Keratinocyte (primary cell): ENCODE measurements at places on chromosomes 7 and 10.

GRCh38 chr7:52719677-52720076 lies 315.8 kb upstream of the POM121L12 start:
- no peak for DNase-seq

DNA sequence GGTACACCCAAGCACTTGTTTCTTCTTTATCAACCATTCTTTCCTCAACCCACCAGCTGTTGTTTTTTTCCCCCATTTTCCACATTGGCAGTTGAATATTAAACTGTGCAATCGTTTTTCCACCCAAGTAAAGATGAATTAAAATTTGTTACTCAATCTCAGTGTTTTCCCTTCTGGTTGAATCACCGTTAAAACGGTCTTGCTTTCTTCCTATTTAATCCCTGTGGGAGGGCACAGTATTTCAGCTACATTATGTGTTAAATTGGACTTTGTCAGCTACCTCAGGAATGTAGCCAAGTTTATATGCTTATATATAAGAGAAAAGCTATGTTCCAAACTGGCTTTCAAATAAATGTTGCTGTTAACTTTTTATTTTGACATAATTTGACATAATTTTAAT lies 19.9 kb downstream of the SLC35G1 start:
- DNase-seq: no peak

- DNase-seq: peak; percentile 90
Observed at GRCh38 chr7:29113384-29114102, 32.8 kb downstream of the CPVL start.

- DNase-seq: no peak
Observed at GRCh38 chr7:3575753-3576531, 274.9 kb downstream of the SDK1 start.

- no peak for DNase-seq
Observed at GRCh38 chr7:109206196-109206595, 636.5 kb downstream of the DNAJB9 start.

DNA sequence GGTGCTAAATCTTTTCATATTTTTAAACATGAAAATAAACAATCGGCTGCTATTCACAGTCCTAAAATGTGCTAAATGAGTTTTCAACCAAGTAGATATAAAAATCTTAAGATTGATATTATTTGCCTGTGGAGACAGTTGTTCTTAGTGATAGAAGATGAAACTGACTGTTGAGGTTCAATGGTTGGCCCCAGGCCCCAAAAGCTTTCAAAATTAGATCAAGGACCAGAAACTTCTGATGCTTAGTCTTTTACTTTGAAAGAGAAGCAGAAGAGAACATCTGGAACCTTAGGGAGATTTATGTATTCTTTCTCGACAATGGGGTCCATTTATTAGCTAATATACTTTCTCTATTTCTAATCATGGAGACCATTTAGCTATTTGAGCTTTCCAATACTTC lies 155.8 kb downstream of the REEP3 start:
- no peak for DNase-seq

- no peak for DNase-seq
Observed at GRCh38 chr10:130053561-130053960, 57.1 kb downstream of the C10orf143 start.

DNA sequence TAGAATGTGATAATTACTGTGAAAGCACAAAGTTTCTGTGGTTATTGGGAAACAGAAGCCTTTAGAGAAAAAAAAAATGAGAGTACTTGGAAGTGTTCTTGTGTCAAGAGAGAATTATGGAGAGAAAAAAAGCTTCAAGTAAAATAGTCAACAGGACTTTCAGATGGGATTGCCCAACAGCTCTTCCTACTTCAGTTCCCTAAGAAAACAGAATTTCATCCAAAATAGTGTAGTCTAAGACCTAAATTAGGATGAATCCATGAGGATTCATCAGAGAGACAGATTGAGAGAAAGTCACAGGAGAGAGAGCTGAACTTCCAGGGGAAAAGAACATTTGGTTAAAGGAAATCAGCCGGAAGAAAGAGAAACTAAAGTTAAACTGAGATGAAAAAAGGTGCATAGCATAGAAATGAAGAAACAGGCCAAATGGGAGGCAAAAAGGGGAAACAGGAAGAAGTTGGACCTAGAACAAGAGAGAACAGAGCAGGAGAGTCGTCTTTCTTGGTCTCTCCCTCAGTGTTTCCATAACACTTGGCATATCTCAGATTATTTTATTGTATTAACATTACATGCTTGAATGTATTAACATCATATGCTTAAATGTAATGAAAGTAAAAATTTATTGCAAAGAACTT lies 2.5 kb downstream of the SCIN start:
- no peak for DNase-seq

- DNase-seq: no peak
Observed at GRCh38 chr10:26448292-26448691, 10.2 kb downstream of the APBB1IP start.

DNA sequence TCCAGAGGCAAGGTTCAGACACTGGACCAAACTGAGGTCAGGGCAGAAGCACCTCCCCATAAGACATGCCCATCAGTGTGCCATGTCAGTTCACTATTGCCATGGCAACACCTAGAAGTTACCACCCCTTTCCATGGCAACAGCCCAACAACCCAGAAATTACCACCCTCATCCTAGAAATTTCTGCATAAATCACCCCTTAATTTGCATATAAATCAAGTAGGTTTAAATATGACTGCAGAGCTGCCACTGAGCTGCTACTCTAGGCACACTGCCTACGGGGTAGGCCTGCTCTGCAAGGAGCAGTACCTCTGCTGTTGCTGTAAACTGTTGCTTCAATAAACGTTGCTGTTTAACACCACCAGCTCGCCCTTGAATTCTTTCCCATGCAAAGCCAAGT lies 12.7 kb downstream of the STEAP2 start:
- DNase-seq: no peak

- DNase-seq: no peak
Observed at GRCh38 chr10:131645756-131646155, 255.1 kb upstream of the PPP2R2D start.

DNA sequence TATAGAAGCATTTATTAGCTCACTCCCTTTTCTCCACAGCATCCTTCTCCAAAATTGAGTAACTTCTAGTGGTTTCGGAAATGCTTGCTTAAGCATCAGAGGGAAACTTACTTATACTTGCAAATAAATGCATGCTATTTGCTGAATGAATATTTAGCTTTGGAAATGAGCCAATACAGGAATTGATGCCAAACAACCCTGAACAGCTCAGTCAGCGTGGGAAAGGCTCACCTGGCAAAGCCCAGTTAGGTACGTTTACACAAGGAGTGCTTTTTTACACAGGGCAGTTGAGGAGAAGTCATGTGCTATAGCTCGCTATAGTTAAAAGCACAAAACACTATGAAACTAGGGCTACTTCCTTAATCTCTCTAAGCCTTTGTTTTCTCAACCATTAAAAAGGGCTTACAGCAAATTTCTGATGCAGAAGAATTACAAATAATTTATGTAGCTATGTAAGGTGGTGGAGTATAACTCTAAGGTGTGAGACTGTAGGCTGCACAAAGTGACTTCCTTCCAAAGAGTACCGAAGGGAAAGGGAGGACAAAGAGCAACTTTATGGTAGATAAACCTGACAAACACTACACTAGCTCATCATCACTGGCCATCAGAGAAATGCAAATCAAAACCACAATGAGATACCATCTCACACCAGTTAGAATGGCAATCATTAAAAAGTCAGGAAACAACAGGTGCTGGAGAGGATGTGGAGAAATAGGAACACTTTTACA lies 498.2 kb downstream of the PHTF2 start:
- no peak for DNase-seq

GRCh38 chr7:138903186-138903820 lies 77.9 kb downstream of the KIAA1549 start:
- DNase-seq: no peak

DNA sequence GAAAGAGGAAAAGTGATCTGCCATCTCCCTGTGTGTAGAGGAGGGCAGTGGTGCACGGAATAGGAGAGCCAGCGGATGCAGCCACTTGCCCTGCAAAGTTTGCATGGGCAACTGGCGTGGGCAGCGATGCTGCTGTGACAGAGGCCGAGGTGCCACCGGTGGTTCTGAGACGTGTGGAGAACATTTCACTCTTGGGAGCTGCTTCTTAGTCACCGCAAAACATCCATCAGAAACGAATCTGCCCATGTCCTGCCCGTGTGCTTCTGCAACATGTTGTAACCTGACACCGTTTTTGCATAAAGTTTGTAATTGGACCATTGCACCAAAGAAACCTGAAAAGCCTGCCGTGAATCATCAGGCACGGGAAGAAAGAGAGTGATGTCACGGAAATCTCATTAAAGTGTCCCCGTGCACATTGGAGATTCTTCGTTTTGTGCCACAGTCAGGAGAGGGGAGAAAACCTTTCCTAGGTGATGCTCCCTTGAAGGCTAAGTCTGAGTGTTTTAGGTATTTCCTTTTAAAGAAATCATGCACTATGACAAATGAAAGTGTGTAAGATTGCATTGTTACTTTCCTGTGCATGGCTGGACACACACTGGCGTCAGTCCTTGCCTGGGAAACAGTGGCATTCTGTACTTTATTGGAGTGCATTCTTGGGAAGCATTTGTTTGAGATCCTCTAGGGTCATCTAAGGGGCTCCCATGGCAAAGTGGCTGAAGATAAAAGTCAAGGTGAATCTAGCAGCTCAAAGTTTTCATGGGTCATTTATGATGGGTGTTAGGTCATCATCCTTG lies 302.6 kb downstream of the KLF6 start:
- DNase-seq: peak; percentile 79

DNA sequence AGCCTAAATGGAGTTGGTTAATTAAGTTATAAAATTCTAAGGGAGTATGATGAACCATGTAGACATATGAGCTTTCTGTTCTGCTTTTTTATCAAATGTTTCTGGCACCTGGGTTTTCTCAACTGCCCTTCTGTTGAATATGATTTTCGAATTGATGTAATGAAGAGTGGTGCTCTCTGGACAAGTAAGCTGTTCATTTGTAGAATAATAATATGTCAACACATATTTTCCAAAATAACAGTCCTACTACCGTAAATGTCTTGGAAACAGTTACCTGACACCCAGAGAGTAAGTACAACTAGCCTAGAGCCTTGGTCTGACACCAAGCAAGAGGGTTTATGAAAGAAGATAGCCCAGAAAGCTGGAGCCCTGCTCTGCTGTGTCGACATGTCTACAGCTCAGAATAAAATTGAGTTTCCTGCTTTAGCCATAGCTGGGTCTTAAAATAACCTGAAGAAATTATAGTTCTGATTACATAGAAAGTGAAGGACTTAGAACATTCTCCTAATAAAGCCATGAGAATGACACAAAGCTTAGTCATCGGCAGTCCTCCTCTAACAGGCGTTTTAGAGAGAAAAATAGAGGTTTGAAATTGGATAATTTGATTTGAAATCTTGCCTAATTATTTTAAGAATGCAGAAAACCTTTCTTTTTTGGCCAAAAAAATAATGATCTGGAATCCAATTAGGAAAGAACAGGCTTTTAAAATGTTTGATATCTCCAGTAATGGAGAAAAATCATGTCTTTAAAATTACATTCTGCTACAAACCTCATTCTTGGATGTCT lies 25.1 kb downstream of the HDAC9 start:
- DNase-seq: no peak

DNA sequence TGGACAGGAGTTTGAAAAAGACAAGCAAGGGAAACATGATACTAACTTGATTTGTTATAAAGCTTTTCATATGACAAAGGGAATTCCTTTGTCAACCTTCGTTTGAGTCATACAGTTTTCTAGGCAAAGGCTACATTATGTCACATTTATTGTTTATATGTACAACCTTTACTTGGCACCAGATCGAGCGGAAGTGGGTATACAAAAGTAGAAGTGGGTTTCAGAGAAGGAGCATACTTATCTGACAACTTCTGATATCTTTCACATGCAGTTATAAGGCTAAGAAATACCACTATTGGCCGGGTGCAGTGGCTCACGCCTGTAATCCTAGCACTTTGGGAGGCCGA lies 11.0 kb downstream of the STMP1 start:
- no peak for DNase-seq

GRCh38 chr7:159147246-159147645 lies 2.6 kb upstream of the VIPR2 start:
- no peak for DNase-seq

DNA sequence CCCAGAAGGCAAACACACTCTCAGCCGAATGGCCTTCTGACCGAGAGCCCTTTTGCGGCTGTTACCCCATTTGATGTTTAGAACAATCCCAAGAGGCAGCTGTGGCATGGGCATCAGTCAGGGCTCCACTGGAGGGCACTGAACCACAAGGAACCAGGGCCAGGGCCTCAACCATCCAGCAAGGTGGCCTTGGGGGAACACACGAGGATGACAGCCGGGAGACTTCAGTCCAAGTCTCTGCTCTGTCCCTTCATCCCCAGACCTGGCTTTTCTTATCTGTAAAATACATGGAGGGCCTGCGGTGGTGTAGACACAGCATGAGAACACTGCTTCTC lies 63.6 kb upstream of the INSIG1 start:
- no peak for DNase-seq

DNA sequence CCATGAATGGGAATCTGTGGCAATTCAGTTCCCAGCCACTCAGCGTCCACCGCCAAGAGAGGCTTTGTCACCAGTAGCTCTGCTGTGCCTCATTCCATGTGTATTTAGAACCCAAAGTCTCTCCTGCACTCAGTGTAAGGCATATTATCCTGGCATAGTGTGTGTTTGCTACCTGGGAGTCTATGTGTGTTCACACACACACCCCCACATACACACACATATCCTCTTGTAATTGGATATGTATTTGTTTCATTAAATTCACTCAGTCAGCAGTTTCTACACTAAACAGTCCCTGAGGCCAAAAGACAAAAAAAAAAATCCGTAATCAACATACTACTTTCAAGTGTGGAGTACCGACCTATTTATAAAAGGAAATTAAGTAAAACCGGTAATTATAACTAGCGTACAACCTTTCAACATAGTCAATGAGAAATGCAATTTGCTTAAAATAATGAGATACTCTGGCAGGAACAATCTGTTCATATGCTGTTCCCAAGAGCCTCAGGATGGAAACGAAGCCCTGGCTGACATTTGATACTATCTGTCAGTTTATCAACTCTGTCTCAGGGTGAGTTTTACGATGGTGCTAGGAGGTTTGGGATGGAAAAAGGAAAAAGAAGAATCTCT lies 425.8 kb upstream of the CELF2 start:
- no peak for DNase-seq
